GDM1 (cell line): ENCODE measurements at places on chromosomes 1 and 21.

- no peak for DNase-seq
Observed at GRCh38 chr1:161718559-161719324, 2.6 kb upstream of the FCRLB start.

GRCh38 chr1:59236721-59237545, 60.0 kb upstream of the FGGY start:
- no peak for DNase-seq

DNA sequence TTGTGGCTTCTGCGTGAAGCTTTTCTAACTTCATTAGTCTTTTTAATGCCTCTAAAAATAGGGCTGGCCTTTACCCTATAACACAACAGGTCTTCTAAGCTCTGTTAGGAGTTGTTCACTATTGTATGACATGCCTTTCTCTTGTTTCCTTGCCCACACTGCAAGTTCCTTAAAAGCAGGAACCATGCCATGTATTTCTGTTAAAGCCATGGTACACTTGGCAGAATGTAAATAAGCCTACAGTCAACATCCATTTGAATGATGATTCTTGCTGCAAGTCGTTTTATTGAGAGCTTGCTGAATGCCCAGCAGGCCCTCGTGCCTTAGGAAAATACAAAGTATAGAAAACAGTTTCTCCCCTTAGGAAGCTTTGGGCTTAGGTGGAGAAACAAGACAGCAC, 214.6 kb downstream of the DUSP10 start:
- DNase-seq, result no peak

- DNase-seq, result no peak
Observed at GRCh38 chr1:168803806-168804510, 75.0 kb upstream of the DPT start.

GRCh38 chr1:26132128-26132833, 20.7 kb downstream of the PDIK1L start:
- DNase-seq, result no peak

DNA sequence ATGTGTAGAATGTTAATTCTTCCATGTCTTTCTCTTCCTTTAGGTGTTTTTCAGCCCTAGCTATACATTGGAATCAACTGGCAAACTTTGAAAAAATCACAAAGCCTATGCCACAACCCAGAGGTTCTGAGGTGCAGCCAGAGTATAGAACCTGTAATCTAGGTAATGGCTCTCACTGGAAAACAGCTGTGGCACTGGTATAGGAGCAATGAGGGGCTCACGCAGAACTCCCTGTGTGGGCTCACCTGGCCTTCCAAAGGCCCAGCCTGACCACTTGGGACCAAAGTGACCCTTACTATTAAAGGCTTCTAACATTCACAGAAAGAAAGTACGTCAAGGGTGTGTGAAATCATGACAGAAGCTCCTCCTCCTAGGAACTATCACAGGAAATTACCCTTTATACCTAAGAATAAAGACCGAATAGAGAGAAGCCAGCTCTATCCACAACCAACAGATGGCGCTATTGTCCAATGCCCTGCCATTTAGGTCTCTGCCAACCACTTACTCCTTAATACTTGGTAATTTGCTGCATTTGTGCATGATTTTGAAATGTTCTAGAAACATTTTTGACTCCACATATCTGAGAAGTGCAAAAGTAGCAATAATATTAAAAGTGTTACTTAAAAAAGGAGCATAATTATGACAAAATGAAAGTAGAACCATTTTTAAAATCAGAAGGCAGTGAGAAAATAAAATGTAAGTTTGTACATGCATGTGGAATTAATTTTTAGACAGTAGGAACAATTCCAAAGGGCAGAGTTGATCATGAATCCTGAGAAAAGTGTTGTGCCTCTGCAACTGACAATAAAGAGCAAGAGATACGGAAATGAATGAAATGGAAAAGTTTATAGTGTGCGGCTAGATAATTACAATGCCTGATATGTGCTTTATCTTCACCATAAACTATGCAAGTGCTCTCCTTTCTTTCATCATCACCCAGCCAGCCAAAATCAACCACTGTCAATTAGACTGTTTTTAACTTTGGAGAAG, 93.1 kb upstream of the HAO2 start:
- peak; percentile 13 for DNase-seq

DNA sequence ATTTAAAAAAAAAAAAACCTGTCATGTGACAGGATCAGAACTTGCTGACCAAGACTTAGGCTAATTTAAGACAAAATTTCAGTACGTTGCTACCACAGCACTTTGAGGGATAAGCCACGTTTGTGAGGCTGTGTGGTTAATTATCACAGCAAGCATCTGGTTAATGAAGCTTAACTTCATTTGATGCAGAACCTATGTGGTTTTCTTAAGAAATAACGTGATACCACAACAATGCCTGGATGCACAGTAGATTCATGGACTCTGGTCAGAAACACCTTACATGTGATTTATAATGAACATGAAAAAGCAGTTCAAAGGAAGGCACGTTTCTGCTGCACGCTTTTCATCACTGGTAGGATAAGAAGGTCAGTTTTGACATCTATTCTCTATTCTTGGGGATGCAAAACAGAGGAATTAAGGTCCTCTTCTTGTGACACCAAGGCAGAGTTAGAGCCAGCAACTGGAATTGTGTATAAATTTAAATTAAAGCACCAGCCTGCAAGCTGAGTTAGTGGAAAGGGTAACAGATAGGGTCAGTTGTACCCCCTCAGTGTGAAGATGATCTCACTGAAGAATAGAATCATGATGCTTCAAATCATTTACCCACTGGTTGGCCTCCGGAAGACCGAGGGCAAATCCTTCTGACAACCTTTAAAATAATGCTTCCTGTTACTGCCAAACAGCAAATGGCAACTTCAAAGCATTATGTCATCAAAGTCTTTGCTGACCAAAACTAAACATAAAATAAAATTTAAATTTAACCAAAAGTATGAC, 6.0 kb upstream of the KRTAP8-1 start:
- DNase-seq, result no peak

DNA sequence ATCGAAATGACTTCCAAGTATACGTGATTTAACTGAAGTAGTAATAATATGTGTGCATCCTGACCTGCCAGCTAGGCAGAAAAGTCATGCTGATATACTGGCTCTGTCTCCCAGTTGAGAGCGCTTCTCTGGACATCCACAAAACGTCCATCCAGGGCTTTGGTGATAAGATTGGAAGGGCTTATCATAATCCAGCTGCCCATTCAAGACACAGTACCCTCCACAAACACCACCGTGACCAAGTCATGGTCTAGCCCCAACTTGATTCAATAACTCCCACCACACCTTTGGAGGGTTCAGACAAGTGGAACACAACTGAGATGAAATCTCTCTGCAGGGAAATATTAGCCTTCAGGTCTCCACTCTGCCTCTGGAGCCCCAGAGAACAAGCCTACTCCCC, 76.2 kb downstream of the CD46 start:
- no peak for DNase-seq

DNA sequence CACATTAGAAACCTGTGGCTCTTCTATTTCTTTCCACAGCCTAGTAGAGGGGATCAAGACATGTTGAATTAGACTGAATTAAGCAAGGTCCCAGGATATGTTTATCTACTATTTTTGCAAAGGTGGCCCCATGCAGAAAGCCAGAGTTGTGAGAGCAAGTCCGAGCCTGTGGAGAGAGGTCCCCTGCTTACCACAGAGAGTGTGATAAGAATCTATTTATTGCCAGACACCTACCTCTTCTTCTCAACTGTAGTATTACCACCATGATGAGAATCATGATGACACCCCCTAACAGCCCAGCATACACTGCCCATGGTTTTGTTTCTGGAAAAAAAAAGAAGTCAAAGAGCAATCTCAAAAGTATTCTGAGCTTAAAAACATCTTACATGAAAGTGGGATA, 23.0 kb downstream of the SLAMF1 start:
- DNase-seq, result no peak

DNA sequence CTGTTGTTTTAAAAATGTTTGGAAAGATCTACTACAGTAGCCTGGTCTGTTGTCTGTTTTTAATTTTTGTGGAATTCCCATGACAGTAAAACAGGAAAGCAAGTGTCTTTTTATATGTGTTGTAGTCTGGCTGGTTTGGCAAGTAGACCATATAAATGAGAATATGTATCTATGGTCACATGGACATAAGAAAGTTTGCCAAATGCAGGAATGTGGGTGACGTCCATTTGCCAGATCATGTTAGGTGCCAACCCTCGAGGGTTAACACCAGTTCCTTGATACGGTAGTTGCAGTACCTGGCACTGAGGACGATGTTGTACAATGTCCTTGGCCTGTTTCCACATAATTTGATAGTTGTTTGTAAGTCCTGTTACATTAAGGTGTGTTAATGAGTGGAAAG, 6.2 kb downstream of the DAP3 start:
- no peak for DNase-seq

DNA sequence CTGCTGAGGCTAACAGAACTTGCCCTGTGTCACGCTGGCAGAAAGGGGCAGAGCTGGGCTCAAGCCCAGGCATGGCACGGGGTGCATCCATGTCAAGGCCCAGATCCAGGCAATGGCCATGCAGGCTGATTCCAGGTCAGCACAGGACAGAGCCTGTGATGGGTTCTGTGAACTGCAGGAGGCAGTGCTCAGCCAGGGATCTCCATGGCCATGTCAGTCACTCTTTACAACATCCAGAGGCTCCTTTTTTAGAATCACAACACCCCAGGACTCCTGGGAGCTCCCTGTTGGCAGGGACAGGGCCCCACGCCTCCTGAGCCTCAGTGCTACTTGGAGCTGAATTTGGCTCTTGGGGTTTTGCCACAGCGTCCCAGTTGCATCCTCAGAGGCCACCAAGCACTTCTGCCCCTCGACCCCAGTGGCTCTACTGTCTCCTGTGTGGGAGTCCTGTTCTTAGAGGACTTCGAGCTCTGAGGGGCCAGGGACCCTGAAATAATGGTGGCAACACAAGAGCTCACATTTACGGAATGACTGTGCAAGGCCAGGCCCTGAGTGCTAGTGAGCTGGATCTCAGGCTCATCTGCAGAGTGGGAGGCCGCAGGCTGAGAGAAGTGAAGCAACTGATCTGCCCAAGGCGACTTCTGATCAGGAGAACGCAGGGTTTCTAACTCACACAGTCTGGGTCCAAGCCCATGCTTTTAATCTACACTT, 211.5 kb downstream of the TRABD2B start:
- DNase-seq, result no peak

- no peak for DNase-seq
Observed at GRCh38 chr1:225554216-225554812, 98.6 kb downstream of the ENAH start.

- DNase-seq, result no peak
Observed at GRCh38 chr1:150259217-150259616, 1.6 kb downstream of the CA14 start.

DNA sequence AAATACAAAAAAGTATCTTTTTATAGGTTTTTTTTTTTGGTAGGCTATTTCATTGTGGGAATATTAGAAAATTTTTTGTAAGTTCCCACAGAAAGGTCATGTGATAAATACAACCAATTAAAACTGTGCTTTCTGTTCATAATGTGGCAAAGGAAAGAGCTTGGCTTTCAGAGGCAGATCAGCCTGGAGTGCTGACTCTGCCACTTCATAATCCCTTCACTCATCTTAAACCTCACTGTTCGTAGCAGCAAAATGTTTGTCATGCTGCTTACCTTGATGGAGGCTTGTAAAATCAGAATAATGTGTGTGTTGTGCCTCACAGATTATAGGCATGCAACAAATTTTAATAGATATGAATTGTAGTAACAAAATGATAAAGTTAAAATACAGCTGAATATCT, 176.8 kb downstream of the ZP4 start:
- DNase-seq, result no peak

DNA sequence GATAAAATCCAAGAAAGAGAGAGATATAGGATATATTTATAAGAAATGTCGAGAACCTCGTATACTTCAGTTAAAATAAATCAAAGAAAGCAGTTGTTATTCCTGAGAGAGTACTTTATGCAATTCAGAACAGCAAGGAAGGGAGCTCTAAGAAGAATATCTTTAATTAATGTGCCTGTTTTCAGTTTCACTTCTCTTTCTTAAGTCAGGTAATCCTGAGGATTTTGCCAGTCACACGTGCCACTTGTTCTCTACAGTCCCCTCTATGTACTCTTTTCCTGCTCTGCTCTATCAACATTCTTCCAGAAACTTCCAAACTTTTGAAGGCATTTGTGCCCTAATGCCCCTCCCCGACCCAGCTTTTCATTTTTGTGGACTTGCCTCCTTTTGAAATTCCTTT, 211.9 kb downstream of the AKT3 start:
- no peak for DNase-seq

DNA sequence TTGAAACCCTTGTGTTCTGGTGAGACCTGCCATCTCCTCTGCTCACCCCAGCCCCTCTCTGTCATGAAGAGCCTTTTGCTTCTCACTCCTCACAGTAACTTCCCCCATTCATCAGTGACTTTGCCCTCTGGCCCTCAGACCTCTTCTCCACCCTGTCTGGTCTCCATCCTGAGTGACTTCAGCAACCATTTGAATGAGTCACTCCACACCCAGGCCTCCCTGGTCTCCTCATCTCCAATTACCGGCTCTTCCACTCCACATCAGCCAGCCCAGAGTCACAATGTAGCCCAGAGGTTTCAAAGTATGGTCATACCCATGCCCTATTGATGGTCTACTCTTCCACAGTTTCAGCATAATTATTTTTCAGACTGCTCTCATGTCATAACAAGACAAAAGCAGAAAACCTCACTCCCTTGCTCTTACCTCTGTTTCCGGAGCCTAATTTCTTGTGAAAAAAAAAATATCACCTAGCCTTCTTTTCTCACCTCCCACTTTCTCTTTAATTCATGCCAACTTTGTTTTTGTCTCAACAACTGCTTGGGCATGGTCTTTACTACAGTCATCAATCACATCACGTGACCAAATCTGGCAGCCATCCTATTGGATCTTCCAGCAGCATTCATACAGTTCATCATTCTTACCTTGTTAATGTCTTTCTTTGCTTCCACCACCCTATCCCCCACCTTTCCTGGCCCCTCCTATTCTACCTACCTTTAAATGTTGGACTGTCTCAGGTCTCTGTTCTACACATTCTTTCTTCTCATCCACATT, 35.6 kb upstream of the NEK7 start:
- no peak for DNase-seq

- no peak for DNase-seq
Observed at GRCh38 chr1:220243947-220244346, 28.3 kb downstream of the RAB3GAP2 start.

DNA sequence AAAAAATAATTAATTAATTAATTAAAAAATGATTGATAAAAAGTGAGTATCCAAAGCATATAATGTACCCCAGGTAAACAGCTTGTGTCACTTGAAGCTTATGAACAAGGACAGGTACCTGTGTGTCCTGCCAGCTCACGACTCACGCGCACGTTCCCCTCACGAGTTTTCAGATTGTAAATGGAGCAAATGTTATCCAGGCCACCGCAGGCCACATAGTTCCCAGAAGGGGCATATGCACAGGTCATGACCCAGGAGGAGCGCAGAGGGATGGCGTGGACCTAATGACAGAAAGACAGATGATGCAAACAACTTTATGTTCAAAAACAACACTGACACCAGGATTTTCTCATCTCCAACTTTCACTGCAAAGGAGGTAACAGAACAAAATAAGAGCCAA, 26.0 kb upstream of the NADK start:
- DNase-seq, result no peak

DNA sequence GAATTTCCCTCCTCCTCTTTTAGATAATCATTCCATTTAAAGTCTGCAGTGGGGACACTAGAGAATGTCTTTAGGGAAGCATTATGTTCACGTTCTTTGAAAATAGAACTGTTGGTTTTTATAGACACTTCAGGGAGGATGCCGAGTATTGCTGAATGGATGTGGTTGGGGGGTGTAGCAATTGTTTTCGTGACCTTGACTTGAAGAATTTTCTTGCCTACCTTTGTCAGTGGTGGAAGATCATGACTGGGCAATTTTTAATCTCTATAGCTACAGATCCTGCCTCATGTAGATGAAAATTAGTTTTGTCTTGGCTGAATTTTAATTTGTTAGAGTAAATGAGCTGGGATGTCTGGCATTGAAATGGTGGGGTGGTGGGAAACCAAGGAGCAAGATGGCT, 3.8 kb downstream of the SMG7 start:
- DNase-seq, result no peak
